CD4-positive, alpha-beta memory T cell (primary cell): ENCODE measurements at places on chromosomes 7 and 10.

- DNase-seq, result no peak
These were observed 1163.4 kb downstream of the CNTNAP2 start for GRCh38 chr7:147279964-147280374.

DNA sequence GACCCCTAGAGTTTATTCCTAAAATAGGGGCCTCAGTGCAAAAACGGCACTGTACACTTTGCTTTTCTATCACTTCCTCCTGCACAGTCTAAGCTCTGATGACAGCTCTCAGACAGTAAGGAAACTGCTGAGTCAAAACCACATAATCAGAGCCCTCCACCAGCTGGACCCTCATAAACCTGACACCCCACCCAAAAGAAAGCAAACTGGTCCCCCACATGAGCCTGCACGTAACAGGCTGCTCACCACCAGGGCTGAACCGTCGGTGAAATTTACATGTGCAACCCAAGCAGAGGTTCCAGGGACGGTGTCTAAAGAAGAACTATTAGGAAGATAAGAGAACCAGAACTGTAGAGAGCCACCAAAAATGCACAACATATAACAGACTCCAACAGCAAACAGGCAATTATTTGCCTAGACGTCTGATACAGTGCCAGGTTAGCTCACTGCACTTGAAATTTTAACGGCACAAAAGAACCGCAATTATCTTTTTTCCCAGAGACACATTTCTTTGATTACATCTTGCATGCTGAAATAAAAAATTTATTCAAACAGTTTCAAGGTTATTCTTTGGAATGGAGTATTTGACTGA, 19.6 kb downstream of the SGMS1 start:
- no peak for DNase-seq

DNA sequence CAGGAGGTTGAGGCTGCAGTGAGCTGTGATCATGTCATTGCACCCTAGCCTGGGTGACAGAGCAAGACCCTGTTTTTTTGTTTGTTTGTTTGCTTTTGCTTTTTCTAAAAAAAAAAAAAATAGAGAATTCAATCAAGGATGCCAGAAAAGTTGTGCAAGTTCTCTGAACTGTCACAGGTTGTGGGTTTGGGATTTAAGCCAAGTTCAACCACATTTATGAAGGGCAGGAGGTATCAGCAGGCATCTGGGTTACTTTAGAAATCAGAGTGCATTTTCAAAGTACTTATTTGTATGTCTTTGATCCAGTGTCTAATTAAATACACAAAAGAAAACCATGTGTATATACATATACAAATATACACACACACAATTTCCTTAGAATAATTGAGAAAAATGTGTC, 151.2 kb upstream of the MINDY3 start:
- DNase-seq, result no peak

- no peak for DNase-seq
These were observed 5.7 kb downstream of the GBX1 start for GRCh38 chr7:151161757-151162156.

DNA sequence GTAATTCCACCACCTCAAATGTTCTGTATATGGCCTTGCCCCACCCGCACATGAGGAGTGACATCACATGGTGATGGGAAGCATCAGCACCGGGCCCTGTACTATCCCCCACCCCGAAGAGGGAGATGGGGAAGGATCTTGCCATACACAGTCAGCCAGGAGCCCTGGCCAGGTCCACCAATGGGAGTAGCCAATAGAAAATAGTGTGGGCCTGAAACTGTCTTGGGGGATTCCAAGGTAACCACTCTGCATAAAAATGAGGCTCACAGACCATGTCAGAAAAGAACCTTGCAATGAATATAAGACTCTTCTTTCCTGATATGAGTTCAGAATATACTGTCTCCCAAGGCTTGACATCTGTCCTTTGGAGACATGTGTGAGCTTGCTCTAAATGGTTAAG, 51.1 kb downstream of the ADRB1 start:
- DNase-seq, result no peak
